ENCODE measurements at places on chromosomes 1 and 21.

DNA sequence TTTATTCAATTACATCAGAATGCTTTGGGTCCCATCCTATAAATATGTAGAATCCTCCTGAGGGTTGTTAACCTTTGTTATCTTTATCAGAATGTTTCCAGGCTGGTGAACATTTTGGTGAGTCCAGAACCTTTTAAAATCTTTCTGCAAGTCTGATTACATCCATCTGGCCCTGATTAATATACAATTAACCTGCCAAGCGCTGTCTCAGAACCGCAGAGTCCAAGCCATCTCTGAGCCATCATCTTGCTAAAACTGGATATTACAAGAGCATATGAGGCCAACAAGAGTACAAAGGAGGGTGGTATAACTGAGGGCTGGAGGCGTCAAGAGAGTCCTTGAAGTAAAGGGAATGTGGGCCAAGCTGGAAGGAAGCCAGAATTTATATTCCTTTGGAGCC, 88.6 kb upstream of the ZC3H11B start:
- DNase-seq, result no peak

- DNase-seq, result peak; percentile 88
These were observed 4.4 kb upstream of the DVL1 start for GRCh38 chr1:1353389-1354151.

DNA sequence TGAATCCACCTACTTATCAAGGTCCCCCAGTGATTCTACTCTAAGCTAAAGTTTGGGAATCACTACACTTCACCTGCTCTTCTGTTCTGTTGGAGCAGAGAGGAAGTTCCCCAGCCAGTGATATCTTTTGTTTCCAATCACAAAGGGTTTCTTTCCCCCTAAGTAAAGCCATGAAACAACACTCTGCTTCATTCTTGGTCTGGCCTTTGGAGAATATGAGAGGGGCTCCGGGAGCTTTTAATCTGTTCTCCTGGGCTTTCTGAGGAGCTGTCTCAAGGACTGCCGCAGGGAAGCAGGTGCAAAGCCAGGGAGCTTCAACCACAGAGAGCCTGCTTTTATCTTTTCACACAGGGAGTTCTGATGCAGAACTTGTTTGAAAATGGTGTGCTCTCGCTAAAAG, 10.1 kb upstream of the SLAMF9 start:
- no peak for DNase-seq

DNA sequence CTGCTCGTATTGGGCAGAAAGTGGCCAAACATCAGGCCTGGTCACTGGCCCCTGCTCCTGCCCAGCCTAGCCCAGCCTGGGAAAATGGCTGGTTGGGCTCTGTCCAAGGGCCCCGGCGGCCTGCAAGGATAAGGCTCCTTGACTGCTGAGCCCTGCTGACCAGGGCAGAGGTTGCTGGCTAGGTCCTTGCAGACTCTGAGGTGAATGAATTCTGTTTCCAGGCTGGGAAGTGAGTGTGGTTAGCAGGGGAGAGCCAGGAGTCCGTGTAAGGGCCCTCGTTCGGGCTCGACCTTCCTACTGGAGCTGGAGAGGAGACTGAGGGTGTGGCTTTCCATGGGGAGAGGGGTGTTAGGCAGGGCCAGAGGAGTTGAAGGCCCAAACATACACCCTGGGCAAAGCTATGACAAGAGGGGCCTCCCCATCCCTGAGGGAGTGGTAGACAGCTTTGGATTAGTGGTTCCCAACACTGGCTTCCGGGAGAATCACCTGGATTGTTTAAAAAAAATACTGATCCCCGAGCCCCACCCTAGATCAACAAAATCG, 20.6 kb downstream of the CSF1 start:
- DNase-seq, result peak; percentile 92

- no peak for DNase-seq
These were observed 70.4 kb upstream of the IPO9 start for GRCh38 chr1:201758499-201759050.

DNA sequence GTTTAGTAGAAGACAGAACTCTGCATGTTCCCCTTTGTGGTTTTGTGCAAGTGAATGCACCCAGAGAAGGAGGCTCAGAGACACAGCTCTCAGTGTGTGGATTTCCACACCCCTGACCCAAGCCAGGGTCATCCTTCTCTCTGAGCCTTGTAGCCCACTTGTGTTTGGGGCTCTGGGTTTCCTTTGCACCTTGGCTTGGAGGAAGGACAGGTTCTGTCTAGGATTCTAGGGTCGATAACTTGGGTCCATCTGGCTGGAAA, 27.2 kb downstream of the MYOG start:
- no peak for DNase-seq

- DNase-seq, result no peak
These were observed 293.5 kb downstream of the MRPL39 start for GRCh38 chr21:25313829-25314228.

DNA sequence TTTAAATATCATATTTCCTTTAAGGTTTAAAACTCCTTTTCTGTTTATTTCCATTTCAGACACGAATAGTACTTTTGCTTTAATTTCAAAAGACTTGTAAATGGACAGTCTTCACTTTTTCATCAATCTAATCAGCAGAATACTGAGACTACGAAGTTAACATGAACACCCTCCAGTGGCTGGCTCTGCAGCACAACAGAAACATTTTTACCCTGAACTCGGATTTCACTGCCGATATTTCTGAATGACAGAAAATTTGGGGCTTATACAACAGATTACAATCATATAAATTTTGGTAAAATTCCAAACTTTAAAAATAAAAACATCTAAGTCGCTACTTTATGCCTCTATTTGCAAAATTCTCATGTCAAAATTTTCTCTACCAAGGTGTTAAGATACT, 86.2 kb downstream of the AKT3 start:
- no peak for DNase-seq

- no peak for DNase-seq
These were observed 30.7 kb upstream of the CCN1 start for GRCh38 chr1:85549834-85550233.

GRCh38 chr1:15472587-15472986, 3.3 kb upstream of the CELA2B start:
- no peak for DNase-seq

DNA sequence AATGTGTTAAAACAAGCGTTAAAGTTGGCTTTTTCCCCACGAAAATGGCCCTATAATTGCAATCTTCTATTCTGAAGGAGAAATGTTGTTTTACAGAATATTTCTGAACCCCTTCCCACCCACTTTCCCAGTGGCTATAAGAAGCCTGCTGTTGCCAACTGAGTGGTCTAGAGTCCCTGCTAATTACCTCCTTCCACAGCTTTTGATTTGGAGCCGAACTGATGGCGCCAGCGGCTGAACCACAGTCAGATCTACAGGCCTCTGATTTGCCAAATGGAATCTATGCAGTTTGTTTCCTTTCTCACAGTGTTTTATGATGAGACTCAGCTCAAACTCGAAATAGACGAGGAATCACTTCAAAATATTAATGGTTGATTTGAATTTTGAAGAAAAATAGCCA, 76.0 kb upstream of the C1orf105 start:
- DNase-seq, result no peak

DNA sequence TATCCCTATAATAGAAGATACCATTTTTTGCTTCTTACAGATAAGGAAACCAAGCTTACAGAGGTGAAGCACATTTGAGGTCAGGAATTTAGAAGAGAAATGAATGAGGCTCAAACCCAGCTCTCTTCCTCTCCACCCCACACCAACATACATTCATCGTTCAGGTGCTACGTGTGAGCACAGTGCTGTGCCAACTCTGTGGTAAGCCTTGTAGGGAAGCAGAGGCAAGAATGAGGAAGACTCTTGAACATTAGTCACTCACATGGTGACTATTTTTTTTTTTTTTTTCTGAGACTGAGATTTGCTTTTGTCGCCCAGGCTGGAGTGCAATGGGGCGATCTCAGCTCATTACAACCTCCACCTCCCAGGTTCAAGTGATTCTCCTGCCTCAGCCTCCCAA, 314.0 kb downstream of the NTNG1 start:
- DNase-seq, result no peak

DNA sequence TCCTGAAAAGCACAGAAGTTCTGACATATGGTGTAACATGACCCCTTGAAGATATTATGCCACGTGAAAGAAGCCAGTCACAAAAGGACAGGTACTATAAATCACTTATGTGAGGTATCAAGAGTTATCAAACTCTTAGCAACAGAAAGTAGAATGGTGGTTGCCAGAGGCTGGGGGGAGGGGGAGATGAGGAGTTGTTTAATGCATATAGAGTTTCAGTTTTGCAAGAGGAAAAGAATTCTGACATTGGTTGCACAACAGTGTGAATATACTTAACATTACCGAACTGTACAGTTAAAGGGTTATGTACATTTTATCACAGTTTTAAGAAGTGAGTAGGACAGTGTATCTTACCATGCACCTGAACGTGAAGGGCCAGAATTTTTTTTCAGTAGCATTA, 80.0 kb downstream of the USP25 start:
- DNase-seq, result no peak

- DNase-seq, result no peak
These were observed 169.7 kb upstream of the UBE2U start for GRCh38 chr1:64033667-64034220.
